ENCODE measurements at places on chromosomes 1 and 21.

DNA sequence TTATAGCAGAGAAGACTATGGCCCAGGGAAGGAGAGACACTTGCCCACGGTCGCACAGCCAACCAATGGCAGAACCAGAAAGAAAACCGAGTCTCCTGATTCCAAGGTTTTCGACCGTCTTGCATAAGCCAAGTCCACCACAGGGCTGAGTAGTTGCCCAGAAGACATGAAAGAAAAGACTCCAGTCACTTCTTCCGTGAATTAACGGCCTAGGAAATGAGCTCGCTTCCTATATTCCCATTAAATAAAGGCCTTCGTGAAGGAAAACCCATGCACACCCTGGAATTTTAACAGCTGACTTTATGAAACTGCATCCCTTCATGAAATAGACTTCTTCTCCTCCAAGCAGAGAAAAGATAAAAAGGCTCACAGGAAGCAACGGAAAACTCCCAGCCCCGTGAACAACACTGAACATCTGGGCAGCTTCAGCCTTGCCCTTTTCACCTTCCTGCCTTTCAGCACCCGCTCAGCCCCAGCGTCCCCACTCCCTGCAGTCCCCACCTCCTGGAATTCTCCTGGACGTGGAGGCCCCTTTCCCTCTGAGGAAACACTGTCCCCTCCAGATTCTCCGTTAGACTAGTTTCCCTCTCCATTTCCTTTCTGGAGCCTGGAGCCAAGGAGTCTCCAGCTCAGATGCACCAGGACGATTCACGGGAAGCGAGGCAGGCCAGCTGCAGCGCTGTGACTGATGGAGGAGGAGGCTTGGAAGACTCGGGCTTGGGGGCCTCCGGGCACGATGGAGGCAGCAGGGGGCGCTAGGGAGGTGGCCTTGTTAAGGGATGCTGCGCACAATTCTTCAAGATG is 2.7 kb upstream of the MYOC start:
- DNase-seq, result peak; percentile 41

DNA sequence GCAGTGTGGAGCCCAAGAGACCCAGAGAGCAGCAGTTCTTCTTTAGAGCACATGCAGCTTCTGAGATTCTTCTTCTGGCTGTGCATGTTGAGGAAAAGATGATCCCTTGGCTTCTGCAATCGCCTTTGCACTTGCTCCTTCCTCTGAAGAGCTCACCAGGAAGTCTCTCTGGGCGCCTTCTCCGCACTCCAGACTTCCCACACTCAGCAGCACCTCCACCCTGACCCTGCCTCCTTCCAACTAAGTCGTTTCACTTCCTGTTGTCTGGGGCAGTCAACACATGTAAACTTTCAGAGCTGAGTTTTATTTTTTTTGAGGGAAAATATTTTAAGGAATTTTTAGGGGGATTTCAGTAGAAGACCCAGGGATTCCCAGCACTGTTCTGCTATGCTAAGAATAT is 73.4 kb upstream of the F3 start:
- DNase-seq, result no peak

GRCh38 chr1:26307363-26307781 is 936 bp upstream of the UBXN11 start:
- no peak for DNase-seq

- no peak for DNase-seq
These were observed 70.8 kb upstream of the TMPRSS2 start for GRCh38 chr21:41578716-41579115.

- no peak for DNase-seq
These were observed 2.3 kb upstream of the MRPS15 start for GRCh38 chr1:36466370-36467026.

DNA sequence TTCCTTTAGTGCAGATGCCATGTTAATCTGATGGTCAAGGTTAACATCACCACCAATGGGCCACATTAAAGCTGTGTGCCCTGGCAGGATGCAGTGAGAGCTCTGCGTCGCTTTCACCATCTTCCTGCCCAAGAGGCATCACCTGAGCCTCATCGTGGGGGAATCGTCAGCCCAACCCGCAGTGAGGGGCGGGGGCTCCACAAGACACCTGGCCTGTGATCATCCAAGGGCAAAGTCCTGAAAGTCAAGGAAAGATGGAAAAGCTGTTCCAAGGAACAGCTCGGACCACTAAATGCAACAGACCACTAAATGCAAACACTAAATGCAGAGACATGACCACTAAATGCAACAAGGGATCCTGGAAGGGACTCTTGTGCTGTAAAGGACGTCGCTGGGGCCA is 49.9 kb downstream of the WDR4 start:
- DNase-seq, result no peak

- DNase-seq, result no peak
These were observed 6.8 kb downstream of the CENPS start for GRCh38 chr1:10437052-10437451.

DNA sequence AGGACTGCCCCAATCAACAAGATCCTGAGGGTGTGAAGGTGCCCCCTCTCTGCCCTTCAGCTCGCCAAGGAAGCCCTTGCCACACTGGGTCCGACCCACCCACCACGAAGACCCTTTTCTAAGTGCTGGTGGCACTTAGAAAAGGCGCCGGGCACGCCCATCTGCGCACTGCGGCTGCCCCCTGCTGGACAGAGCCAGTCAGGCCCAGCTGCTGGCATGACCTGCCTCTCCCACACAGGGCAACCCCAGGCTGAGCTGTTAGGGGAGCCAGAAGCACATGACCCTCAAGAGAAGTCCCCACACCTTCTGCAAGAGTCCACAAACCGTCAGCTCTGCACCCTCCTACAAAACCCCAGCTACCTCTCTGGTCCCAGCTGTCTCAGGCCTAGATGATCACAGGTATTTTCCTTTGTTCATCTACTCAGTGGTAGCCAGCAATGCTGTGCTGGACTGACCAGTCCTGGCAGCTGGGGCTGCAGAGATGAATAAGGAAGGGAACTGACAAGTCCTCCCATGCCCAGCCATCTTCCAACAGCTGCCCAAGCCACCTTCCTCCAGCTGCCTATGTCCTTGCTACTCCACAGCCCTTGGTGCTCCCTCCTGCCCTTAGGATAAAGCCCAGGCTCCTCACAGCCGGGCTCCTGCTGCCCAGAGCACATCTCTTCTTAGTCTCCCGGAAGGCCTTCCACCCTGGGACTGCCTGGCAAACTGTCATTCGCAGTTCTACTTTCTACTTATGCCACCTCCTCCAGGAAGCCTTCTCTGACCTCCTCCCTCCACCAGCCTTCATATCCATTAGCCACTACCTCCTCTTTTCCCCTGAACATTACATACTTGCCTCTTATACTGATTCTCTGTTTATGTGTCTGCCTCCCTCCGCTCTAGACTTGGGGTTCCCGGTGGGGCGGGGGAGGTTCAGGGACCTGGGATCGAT is 39.8 kb upstream of the ZC3H12A start:
- peak; percentile 11 for DNase-seq

DNA sequence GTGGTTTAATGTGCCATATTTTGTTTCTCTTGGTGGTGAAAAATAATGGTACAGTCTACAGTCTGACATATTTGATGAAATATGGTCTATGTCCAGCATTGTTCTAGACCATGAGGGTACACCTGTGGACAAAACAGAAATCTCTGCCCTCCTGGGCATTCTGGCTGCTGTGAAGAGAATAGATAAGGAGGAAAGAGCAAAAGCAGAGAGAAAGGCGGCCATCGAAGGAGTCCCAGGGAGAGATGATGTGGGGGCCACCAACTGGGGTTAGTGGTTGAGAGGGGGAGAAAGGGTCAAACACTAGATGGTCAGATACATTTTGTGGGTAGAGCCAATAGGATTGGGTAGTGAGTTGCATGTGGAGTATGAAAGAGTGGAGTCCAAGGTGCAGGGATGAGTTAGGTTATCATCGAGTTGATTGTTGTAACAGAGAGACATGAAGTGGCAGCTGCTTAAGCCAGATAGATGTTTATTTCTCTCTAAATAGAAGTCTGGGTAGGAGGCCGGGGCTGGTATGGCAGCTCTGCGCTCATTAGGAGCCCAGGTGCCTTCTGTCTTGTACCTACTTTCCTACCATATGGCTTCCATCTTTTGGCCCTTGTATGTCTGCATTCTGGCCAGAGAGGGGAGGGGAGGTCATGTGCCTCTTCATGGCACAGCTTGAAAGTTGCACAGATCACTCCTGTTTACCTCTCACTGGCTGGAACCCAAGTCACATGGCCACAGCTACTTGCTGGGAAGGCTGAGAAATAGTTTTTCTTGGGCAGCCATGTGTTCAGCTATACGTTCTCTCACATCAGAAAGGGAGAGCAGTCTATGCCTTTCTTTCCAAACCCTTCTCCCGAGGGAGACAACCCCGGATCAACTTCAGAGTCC is 13.0 kb downstream of the UBE4B start:
- no peak for DNase-seq

DNA sequence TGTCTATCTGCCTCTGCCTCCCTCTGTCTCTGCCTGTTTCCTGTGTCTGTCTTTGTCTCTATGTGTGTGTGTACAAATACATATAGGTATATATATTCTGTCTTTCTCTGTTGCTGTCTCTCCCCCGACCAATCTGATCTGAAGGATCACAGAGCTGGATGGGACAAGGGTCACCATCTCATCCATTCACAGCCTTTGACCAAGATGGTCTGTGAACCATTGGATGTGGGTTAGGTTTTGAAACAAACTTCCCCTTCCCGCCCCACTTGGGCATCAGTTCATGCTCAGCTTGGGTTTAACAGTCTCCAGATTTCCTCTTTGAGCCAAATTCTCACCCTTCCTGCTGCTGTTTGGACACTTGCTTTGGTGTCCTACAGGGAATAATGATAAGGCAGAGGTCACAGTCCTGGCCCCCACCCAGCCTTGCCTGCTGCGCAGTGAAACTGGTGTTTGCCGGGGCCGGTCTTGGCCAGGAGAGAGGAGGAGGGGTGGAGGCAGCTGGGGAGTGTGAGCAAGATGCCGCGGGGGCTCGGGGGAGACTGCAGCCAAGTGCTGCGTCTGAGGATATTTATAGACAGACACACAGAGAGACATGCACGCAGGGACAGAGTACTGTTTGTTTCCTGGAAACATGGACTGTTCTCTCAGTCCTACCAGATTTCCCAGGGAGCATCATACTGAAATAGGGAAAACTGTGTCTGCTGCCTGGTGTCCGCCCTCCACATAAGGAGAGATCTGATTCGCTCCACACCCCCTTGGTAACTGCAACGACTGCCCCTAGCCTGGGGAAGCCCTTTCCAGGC is 27.0 kb upstream of the BTG2 start:
- DNase-seq, result peak; percentile 63

GRCh38 chr1:195791796-195792195 is 816.4 kb downstream of the KCNT2 start:
- no peak for DNase-seq

DNA sequence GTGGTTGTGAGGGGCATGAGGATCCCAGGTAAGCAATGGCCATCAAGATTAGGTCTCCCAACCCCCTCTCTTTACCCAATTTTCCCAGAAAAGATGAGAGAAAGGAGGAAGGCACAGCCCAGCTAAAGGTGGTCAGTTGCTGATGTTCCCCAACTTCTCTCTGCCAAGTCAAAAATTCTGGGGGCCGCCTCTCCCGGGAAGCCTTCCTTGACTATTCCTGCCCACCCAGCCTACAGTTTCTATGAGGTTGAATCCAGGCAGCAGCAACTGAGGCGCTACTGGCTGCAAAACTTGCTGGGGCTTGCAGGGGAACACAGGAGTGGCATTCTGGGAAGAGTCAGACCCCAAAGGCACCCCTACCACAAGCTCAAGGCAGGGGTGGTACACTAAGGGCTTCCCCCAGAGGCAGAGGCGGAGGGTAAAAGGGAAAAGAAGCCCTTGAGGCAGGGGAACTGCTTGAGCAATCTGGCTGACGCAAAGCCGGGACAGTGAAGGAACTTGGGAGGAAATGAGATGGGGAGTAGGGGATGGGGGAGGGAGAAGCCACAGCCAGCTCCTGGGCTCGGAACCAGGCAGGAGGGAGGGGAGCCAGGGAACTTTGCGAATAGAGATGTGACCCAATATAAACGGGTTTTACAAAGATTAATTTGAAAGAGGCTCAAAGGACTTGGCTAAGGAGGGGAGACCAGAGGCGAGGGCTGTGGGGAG is 31.2 kb downstream of the SDC3 start:
- no peak for DNase-seq

DNA sequence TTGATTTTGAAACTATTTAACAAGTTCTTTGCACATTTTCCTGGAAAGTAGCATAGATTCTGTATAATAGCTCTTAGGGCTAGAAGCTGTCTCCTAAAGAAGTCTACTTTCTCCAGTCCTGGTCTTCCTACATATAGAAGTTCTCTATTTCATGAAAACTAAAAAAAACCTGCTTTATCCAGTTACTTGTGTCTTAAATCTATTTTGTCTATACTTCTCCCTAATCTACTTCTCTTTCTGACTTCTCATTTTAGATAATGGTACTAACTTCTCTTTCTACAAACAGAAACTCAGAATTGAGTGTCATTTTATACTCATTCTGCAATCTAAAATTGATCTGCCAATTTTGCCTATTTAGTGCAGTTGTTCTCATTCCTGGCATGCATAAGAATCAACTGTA is 28.7 kb downstream of the PDE4B start:
- no peak for DNase-seq

- DNase-seq, result no peak
These were observed 220.3 kb upstream of the NFIA start for GRCh38 chr1:60861961-60862567.

- no peak for DNase-seq
These were observed 30.9 kb upstream of the TAL1 start for GRCh38 chr1:47262787-47263413.

- DNase-seq, result no peak
These were observed 239.5 kb downstream of the RYR2 start for GRCh38 chr1:237281481-237281880.

GRCh38 chr1:159828176-159828575 is 1.5 kb downstream of the SLAMF8 start:
- no peak for DNase-seq

GRCh38 chr1:54137534-54138061 is 15.2 kb downstream of the CDCP2 start:
- DNase-seq, result no peak

GRCh38 chr1:200795156-200795555 is 56.5 kb downstream of the CAMSAP2 start:
- DNase-seq, result no peak

DNA sequence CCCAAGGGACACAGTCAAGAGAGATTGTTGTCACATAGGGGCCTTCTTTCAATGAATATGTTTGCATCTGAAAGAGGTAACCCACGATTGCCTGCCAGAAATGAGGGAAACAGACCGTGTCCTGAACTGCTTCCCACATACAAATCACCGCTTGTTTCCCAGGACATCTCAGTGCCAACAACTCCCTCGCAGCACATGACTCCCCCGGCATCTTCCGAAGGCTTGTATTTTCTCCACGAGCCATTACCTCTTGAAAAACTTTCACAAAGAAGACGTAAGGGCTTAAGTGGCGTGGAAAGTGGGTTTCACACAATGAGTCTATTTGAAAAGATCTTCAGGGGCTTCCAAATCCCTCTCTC is 31.6 kb upstream of the PDE9A start:
- peak; percentile 89 for DNase-seq

- DNase-seq, result peak; percentile 9
These were observed 16.6 kb upstream of the EYA3 start for GRCh38 chr1:28104866-28105467.
